Activated CD4-positive, alpha-beta T cell treated with anti-CD3 and anti-CD28 coated beads, Interleukin-2, amount 10 ng/mL, durations not matched to agents 24 days and 14 days (primary cell): ENCODE measurements at places on chromosomes 11 and 22.
A peak's percentile ranks its signal among the peaks of the same experiment; 100 is the strongest.

DNA sequence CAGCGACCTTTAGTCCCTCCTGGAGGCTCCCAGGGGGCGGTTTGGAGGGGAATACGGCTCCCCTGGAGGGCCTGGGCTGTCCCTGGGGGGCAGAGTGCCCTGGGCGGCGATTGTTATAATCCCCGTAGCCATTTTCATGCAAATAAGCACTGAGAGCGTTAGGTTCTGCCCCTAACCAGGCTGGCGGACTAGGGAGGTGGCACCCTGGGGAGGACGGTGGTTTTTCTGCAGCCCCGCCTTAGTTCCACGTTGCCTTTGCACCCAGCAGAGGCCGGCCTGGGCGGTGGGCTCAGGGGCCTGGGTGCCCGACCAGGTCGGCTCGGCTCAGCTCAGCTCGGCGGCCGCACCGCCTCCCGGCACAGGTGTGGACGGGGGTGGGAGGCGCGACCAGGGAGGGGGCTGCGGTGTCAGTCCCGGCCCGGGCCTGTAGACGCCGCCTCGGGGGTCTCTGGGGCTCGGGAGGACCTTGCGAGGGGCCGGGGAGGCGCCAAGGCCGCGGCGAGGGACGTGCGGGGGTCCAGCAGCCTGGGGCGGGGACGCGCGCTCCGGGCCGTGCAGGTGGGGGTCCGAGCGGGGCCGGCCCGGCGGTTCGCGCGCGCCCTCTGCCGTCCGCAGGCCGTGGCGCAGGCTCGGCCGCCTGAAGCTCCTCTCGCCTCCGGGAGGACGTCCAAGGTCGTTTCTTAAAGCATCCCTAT lies 2.3 kb upstream of the DUSP8 start:
- DNase-seq: peak; percentile 90

DNA sequence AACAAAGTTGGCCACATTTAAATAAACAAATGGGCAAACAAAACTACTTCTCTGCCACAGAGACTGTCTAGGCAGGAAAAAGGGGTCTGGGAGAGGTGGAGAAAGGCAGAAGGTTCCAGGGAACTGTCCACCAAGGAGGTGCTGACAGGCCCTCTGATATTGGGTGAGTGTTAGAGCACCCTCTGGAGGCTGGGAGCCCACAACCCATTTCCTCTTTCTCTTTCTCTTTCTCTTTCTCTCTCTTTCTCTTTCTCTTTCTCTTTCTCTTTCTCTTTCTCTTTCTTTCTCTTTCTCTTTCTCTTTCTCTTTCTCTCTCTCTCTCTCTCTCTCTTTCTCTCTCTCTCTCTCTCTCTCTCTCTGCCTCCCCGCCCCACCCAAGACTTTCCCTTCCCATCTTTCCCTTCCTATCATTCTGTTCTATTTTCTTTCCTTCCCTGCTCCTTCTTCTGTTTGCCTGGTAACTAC lies 912.8 kb downstream of the DLG2 start:
- DNase-seq: peak; percentile 89

DNA sequence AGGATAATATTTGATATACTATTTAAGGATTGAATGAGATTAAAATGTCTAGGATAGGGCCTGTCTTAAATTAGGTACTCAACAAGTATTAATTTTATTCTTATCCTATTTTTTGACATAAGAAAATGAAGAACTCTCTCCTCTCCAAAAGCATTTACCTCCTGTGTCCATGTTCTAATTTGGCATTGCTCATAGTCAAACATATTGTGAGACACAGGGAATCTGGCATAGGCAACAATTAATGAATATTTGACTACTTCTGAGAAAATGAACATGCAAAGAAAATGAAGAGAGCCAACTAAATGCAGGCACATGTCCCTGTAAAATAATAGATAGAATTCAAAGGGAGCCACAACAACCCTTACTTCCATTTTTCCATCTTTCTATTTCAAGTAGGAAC lies 198.5 kb upstream of the C11orf87 start:
- DNase-seq: no peak

- peak; percentile 61 for DNase-seq
These were observed 72.1 kb upstream of the BMAL1 start for GRCh38 chr11:13205486-13205885.

DNA sequence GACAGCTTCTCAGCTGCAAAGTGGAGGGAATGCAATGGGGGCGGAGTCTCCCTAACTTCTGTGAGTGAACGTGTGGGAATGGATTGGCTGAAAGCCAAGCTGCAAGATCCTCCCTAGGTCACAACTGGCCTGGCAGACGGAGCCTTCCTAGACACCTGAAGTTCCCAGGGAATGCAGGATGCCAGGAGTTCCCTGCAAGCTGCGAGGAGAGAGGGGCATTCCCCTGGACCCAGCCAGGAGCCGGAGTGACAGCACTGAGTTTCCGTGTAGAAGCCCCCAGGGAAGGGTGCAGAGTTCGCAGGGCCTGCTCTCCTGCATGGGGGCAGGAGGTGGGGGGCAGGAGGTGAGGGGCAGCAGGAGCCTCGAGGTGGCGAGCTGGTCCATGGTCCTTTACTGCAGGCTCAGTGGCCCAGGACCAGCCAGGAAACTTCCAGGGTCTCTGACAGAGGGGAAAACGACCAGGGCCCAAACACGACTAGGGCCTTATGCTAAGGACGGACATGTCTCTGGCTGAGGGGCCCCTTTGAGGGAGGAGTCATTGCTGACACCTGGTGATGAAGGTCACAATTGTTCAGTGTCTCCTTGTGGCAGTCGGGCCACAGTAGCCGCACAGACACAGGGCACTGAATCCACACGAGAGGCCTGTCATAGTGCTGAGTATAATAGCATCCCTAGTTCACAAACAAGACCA lies 141.4 kb downstream of the FBXO7 start:
- no peak for DNase-seq

GRCh38 chr11:126764231-126764630 lies 236.3 kb downstream of the KIRREL3 start:
- DNase-seq: no peak

DNA sequence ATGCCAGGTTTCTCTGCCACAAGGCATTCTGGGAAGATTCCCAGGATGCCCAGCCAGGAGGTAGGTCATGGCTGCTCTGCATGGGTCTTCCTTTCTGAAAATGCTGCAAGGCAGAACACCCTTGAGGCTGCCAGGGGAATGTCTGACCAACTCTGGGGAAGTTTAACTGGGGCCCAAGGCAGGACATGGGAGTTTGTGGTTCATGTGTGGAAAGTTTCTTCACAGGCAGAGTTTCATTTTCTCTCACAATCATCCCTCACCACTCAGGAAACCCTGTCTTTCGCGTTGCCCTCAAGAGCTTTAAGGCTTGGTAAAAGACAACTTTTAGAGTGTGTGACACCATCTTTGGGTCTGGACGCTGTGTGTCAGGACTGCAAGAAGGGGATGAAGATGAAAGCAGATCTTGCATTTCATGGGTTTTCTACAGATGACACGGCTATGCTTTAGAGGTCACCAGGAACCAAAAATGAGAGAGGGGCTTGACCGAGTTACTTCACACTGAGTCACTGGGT lies 133.5 kb downstream of the CD44 start:
- DNase-seq: peak; percentile 86

GRCh38 chr22:17638182-17638431 lies 450 bp upstream of the BCL2L13 start:
- no peak for DNase-seq

GRCh38 chr11:66322732-66323427 lies 6.0 kb upstream of the CD248 start:
- DNase-seq: no peak

- DNase-seq: no peak
These were observed 13.2 kb upstream of the TMEM218 start for GRCh38 chr11:125124618-125124992.

DNA sequence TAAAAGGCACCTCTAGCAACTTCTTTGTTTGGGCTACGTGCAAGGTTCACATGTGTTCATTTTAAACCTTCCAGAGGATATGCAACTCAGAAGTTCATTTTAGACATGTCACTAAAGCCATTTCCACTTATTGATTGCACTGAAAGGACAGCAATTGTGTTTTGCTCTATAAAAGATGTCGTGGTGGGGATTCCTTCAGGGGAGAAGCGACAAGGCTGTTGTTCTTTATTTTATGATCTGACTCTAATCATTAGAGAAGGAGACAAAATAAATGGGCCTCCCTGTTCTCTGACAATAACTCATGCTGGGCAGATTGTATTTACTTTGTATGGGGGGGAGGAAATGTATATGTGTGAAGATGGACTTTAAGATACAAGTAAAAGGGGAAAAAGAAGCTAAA lies 370.1 kb upstream of the ARHGAP42 start:
- no peak for DNase-seq

- DNase-seq: no peak
These were observed 56.0 kb downstream of the CELSR1 start for GRCh38 chr22:46481386-46481785.

- DNase-seq: no peak
These were observed at the start of gene NAALAD2 for GRCh38 chr11:90134478-90135003. NAALAD2 (plus strand) TSS chr11:90134663; CDS start chr11:90134759, 96 bp downstream.

- no peak for DNase-seq
These were observed 2.8 kb downstream of the TMEM9B start for GRCh38 chr11:8961401-8961800.
